ENCODE measurements at places on chromosomes 2 and 18.
A peak's percentile ranks its signal among the peaks of the same experiment; 100 is the strongest.

- no peak for DNase-seq
Observed at GRCh38 chr2:7525746-7526145, 608.5 kb downstream of the RNF144A start.

GRCh38 chr2:100900156-100900795 is 80.3 kb downstream of the NPAS2 start:
- DNase-seq: no peak

DNA sequence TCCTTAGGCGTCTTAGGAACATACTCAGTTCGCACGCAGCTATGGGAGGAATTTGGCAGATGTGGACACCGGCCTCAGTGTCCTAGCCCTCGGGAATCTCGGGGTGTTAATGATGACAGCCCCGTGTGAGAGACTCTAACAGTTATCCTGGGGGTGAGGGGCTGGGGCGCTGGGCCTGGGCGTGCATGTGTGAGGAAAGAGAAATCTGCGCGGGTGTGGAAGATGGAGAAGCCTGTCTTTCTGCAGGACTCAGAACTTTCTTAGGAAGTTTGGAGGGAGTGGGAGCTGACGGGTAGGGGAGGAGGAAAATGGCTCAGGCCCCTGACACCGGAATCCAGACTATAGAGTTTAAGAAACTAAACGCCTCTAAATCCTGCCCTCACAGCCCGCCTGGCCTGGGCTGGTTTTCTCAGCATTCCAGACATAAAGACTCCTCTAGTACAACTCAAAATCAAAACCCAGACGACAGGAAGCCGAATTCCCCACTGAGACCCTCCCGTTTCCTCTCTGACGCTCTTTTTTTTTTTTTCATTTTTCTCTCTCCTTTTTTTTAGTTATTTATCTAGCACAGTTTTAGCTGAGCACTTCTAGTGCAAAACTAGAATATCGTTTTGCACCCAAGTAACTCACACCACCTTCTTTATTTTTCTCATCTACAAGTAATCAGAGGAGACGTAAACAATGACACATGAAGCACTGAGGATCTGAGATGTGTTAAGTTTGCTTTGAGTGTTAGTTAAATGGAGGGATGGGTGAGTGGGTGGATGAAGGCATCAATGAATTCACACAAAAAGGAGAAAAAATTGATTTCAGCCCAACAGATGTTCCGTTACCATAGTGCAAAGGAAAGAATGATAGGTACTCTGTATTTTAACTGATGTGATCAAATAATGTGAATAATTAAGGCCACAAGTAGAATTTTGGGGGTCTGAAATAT is 1.2 kb upstream of the HAAO start:
- no peak for DNase-seq

DNA sequence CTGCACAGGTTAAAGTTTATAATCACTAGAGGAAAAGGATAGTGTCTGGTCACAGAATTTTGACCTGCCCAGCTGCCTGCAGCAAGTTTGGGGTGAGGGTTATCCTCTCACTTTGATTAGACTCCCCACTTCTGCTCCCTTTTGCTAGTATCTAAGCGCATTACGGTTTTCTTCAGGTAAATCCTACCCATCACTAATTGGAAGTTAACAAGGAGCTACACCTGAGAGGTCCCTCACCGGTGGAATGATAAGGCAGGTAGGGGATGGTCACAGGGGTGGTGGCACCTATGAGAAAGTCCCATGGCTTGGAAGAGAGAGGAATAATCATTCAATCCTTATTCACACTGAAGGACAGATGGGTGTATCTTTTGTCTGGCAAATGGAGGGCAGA is 7.6 kb downstream of the BCL2 start:
- DNase-seq: no peak

DNA sequence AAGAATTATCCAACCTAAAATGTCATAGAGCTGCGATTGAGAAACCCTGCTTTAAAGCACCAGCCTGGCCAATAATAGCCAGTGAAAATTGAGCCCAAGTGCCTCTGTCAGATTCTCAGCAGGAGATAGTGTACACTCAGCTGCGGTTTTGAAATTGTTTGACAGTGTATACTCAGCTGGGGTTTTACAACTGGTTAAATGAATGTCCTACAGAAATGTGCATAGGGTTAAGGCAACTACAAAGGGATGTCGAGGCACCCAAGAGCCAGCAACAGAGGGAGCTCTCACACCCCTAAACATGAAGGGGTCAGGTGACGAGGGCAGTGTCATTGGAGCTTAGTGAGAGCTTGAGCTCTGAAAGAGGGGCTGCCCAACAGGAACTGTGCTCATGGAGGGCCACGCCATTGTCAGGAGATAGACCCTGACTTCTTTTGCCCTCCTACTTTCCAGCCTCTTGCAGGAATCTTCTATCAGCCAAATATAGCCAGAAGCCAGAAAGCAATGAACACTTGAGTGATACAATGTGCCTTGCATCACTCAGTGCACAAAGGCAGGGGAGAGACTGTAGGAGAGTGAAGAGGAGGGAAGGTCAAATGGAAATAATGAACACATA is 15.1 kb downstream of the ACTG2 start:
- DNase-seq: peak; percentile 74

DNA sequence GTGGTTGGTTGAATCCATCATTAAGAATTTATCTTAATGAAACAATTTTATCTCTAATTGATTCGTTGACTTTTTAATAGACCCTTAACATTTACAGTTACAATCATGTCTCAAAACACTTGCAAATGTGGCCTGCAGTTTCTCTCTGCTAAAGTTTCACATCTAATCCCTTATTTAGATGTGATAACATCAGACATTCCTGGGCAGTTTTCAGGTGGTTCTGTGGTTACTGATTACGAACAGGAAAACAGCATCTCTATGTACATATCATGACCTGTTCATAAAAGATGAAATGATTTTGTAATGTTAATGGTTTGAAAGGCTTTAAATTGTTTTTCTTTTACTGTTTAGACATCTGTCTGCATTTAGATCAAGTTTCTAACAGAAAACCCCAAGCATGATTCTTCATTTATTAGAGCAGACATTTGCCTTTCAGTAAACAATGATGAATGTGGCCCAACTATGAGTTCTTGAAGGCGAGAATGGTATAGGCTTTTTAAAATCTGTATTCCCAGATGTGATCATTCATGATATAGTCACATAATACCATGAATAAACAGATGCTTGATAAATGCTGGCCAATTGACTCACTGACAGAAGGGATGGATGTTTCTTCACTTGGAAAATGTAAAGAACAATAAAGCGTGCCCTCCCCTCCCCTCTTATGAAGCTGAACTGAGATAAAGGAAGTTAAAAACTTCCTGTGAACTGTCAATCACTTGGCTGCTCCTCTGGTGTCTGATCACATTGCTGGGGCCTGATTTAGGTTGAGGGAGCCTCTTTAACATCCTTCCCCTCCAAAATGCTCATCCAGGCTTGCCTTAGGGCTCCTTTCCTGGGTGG is 3.5 kb downstream of the CAPN14 start:
- DNase-seq: no peak

DNA sequence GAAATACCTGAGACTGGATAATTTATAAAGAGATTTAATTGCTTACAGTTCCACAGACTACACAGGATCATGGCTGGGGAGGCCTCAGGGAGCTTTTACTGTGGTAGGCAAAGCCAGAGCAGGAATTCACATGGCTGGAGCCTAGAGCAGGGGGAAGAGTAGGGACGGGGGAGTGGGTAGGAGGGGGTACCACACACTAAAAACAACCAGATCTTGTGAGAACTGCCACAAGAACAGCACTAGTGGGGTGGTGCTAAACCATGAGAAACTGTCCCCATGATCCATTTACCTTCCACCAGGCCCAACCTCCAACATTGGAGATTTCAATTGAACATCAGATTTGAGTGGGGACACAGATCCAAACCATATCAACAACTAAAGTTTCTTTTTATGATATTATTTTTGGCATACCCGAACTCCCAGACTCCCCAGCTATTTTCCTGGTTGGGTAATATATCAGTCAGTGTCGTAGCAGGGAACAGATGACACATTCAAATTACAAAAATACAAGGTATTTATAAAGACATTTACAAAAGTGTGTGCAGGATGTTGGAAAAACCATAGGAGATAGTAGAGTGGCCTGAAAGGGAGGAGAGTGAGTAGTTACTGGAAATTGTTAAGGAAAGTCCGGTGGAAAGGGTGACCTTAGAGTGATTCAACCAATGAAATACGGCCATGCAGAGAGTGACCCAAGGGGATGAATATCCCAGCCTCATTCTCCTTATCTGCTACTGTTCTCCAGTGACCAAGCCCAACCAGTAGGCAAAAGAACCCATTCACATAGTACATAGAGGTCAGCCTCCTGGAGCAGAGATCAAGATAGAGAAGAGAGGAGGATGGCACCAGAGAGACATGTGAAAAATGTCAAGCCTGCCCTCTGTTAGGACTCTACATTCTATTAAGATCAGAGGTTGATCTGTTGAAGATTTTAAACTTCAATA is 8.8 kb downstream of the RPL37A start:
- no peak for DNase-seq

DNA sequence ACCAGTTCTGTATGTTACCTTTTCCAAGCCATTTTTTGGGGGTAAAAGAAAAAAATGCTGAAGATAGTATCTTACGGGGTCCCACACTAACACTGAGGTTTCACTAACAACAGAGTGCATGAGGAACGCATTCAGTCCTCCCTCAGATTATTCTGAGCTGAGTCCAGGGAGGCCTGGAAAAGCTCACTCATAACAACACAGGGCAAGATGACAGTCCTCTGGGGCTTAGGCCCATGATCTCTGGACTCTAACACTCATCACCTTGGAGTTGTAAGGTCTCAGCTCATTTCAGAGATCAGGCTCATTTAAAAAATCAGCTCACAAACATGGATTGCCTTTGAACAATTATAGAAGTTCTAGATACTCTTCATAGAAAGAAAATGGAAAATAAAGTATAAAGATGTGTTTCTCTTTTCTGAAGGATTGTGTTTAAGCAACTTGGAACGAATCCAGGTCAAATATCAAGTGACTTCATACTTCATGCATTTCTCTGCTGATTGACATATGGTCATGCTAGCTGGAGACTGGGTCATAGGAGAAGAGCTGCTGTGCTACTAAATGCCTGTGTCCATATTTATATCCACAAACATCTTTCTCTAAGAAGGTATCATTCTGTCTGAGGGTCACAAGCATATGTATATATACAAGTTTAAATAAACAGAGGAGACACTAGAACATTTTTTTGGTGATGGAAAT is 265.8 kb downstream of the ALK start:
- DNase-seq: no peak

DNA sequence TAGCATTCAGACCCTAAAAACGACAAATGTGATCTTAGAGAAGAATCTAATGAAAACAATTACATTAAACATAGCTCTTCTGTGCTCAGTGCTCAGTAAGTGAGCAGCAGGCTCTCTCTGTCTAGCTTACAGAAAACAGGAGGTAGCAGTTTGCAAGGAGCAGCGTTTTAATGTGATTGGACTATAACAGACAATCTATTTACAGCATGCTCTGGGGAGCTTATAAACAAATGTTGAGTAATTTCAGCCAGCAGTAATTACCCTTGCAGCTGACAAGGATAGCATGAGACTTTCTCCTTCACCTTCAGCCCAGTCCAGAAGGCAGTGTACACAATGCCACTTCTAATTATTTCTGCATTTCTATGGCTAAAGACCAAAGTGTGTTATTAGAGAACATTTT is 270.4 kb downstream of the FIGN start:
- DNase-seq: peak; percentile 10

GRCh38 chr2:183284606-183285005 is 160.4 kb downstream of the NUP35 start:
- no peak for DNase-seq

- no peak for DNase-seq
Observed at GRCh38 chr2:215401896-215402379, 33.9 kb downstream of the FN1 start.

- no peak for DNase-seq
Observed at GRCh38 chr2:137967042-137967441, 2.8 kb downstream of the HNMT start.

DNA sequence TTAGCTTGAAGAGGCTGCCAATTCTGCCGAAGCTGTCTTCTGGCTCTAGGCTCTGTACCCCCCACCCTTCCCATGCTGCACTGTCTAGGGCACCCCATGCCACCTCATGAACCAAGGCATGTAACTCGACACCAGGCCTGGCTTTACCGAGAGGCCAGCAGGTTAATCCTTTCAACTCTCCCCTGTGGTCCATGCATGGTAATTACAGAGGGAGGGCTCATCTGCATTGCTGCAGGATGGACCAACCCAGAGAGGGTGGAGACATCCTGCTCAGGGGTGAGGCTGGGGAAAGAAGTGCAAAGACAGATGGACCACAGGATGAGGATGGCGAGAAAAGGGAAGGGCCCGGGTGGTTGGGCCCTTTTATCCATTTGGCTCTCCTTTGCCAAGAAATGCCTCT is 65.8 kb downstream of the KCTD1 start:
- no peak for DNase-seq

DNA sequence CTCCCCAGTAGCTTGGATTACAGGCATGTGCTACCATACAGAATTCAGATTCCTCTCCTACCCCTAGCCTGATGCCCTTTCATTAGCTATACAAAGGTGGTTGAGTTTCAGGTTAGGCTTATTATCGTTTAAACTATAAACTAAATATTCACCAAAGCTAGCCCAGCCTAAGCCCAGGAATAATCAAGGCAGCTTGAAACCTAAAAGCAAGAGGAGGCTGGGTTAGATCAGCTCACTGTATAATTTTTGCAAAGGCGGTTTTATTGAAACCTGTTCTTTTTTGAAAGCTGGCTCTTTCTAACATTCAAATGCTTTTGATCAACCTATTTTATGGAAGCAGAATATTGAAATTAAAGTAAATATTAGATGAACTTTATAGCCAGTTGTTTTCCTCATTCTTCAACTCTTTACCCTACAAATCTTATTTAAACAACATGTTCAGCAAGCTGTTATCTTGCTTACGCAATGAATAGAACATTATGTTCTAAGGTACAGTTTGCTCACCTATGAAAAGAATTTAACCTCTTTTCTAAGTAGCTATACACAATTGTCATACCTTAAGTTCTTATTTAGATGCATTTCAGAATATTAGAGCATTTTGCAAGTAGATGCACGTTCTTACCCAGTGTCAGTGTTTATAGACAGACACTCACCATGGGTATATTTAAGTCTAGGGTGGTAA is 241.6 kb downstream of the NEDD4L start:
- DNase-seq: no peak

DNA sequence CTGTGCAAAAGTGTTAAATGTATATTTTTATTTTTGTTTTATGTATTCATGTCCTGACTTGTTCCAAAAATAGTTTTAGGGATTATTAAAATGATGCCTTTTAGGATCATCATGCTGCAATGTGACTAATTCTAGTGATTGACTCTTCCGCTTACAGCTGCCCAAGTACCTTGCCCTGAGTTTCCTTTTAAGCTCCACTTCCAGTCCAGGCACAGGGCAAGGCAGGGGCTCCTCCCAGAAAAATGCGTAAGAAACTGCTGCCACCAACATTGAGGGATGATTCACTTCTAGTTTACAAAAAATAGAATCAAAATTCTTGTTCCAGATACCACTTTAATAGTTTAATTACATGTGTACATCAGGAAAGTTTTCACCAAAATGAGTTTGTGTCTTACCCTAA is 116.4 kb downstream of the IRS1 start:
- no peak for DNase-seq
